Progenitor cell of endocrine pancreas (in vitro differentiated cells): ENCODE measurements at places on chromosomes 12 and 14.
A peak's percentile ranks its signal among the peaks of the same experiment; 100 is the strongest.

- no peak for DNase-seq
These were observed 2.4 kb downstream of the RILPL1 start for GRCh38 chr12:123531091-123531490.

- no peak for DNase-seq
These were observed 116.4 kb downstream of the NUBPL start for GRCh38 chr14:31677630-31678029.

DNA sequence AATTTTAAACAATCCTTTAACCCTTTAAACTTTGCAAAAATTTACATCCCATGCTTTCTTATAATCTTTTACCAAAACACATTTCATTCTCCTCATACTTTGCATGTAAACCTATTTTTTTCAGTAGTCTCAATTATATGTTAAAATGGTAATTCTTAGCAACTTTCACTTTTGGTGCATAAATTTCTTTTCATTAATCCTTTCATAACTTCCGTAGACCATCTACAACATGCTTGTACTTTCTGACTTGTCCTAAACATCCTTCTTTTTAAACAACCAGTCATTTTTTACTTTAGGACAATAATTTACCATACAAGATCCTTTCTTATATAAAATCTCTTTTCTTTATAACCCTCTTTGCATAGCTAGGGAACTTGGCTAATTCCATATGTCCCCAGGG is 19.5 kb downstream of the CCDC91 start:
- no peak for DNase-seq

DNA sequence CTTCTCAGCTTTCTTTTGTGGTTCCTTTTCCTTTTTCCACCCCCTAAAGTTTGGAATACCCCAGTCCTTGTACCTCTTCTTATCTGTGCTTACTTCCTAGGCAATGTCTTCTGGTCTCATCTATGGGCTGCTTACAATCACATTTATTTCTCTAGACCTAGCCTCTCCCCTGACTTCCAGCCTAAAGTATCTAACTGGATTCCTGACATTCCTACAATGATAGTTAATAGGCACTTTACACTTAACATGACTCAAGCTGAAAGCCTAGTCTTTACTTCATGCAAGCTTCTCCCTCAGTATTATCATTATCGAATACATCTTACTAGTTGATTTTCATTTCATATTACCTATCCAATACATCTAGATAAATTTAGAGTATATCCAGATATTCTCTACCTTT is 21.2 kb downstream of the CLECL1 start:
- no peak for DNase-seq

DNA sequence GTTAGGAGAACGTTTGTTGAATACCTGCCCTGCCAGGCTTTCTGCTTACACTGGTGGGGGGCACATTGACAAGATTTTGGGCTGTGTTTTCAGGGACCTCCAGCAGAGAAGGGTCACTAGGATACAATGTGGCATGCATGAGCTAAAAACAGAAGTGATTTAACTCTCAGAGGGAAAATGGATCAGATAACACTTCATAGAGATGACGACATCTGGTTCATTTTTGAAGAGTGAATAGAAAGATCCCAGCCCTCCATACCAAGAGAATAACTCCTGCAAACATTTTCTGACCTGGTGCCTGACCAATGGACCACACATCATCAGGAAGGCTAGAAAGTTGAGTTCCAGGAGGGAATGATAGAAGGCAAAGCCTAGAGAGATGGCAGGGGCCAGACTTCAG is 33.7 kb downstream of the CKB start:
- DNase-seq: no peak

DNA sequence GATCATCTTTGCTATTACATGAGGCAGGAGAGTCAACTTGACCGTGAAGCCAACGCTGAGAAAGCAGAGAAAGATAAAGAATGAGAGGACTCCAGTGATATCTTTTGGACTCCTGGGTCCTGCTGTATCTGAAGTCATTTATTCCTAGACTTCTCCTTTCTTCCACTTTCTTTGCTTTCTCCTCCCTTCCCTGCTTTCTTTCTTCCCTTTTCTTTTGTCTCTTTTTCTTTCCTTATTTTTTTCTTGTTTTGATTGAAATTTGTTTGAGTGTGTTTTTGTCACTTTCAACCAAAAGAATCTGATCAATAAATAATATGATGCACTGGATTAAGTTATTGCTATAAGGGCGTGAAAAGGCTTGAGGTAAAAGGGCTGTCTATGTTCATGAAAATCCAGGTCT is 13.4 kb upstream of the GALNT6 start:
- no peak for DNase-seq

DNA sequence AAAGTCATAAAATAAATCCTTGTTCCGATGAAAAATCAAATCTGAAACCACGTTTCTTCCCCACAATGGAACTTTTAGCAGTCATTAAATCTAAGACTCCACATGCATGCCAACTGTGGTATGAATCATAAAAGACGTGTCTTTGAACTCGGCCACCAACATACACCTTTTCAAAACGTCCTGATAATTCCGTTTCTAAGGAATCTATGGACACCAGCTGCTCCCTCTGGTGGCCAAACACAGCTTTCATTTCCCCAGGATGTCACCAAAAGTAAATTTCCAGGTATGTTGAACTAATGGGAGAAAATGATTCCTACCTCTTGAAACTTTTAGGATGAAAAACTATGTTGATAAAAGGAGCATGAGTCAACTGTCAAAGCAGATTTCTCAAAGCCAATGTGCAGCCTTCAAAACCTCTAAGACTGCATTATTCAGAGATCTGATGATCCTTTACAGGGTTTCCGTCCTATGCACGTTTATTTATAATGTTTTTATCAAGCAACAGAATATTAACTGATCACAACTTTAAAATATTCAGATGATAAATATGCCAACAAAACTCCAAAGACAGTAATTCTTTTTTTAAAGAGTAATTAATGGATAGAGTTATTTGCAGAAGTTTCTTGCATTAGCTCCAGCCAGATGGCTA is 96.2 kb downstream of the CIT start:
- peak; percentile 19 for DNase-seq

DNA sequence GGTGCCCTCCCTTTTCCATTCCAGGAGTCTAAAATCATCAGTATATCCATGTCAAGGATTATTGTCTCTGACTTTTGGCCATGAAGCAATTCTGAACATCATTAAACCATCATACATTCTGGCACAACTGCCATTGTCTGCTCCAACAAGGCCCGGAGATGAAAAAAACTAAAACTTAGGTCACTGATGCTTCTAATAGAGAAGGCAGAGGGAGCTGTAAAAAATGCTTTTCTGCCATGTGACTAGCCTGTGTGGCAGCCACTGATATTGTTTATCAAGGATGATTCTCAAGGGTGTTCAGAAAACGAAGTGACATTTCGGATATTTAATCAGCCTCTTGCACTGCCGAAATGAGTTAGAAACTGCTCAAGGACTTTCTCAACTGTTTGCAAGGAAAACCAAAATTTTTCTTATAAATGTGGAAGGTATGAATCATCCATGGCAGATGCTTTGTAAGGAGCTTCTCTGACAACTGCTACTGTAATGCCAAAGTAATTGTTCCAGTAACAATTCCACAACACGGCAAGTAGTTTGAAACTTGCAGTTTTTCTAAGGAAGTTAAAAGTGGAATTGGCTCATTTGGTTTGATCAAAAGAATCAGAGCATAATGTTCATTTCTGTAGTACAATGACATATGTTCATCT is 1076.5 kb upstream of the FLRT2 start:
- no peak for DNase-seq

DNA sequence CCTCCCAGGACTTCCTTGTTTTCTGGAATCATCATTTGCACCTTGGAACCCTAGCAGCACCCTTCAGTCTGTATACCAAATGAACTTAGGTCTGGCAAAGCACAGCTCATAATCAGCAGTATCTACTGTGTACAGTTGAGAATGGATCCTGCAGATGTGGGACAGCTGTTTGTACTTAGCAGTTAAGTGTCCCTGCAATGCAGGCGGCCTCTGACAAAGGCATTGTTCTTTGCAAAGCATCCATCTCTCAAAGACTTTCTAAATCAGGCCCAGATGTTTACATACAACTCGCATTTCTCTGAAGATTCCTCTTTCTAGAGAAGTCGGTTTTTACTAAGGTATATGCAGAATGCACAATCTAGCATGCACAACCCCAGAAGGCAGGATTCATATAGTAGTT is 170.5 kb upstream of the RBM19 start:
- DNase-seq: no peak
